NCI-H748 treated with DMSO at 0.1 percent for 48 hours (cell line): ENCODE measurements at places on chromosomes 11 and 22.

DNA sequence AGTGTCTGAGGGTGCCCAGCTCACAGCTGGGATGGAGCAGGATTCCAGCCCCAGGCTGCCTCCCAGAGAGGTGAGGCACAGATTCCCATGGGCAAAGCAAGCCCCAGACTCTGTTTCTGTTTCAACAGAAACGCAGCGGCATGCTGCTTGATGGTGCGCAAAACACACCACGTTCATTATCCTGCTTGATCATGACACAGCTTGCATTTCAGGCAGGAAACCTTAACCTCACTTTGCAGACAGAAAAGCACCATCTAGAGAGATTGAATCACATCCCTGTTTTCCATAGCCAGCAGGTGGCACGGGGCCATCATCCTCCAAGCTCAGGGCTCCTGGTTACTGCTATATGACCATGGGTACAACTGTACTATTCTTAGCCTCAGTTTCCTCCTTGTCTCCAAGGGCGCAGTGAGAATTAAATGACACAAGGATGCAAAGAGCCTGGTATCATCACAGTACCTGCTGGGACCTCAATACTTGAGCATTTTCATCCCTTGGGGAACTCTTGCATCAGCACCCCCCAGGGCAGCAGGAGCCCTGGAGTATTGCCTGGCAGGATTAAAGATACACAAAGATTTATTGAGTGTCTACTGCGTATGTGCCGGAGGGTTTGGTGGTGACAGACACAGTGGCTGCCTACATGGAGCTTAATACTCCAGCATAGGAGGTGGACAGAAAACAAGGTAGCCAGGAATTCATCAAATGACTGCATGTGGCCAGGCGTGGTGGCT, 110.0 kb downstream of the TP53I11 start:
- no peak for DNase-seq

- no peak for DNase-seq
These were observed 19.4 kb downstream of the RNF185 start for GRCh38 chr22:31179345-31179744.

GRCh38 chr11:69439651-69440464, 41.6 kb upstream of the LINC01488 start:
- no peak for DNase-seq

- no peak for DNase-seq
These were observed 2.3 kb upstream of the MALAT1 start for GRCh38 chr11:65496304-65497140.

- no peak for DNase-seq
These were observed 9.7 kb downstream of the TMEM45B start for GRCh38 chr11:129825380-129825779.

GRCh38 chr11:122101625-122102291, 14.3 kb downstream of the BLID start:
- no peak for DNase-seq

DNA sequence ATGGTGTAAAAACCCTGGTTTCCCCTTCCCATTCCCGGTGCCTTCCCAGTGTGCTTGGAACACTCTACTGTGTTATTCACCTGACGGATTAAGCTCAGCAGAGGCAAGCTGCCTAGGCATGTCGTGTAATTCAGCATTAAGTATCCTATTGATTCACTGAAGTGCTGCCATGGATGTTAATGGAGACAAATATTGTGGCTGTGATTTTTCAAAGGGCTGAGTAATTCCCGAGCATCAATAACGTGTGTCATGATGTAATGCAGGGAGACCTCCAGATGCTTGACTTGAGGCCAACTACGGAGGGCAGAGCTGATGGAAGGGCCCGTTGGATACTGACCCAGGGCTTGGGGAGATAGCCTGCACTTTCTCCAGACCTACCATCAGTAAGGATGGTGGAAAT, 269.0 kb downstream of the ST3GAL4 start:
- DNase-seq: no peak

DNA sequence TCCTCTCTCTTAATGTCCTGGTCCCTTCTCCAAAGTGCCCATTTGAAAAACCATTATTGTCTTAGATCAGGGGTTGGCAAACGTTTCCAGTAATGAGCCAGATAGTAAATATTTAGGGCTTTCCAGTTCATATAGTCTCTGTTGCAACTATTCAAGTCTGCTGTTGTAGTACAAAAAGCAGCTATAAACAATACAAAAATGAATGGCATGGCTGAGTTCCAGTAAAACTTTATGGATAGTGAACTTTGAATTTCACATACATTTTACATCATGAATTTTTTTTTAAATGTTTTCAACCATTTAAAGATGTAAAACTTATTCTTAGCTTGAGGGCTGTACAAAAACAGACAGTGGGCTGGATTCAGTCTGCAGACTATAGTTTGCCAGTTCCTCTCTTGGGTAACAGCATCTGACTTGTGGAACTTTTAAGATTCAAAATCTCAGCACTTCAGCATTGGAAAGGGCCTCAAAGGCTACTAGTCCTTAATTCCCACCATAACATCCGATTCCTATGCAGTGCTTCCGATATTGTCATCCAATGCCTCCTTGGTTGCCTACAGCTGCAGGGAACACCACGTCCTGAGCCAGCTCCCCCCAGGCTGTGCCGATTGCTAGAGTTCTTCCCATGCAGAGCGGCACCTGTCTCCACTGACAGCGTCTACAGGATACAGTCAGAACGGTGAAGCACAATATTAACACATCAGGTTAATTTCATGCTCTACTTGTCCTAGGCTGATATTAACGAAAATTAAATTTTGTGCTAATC, 65.6 kb upstream of the E2F8 start:
- DNase-seq: peak; percentile 2

DNA sequence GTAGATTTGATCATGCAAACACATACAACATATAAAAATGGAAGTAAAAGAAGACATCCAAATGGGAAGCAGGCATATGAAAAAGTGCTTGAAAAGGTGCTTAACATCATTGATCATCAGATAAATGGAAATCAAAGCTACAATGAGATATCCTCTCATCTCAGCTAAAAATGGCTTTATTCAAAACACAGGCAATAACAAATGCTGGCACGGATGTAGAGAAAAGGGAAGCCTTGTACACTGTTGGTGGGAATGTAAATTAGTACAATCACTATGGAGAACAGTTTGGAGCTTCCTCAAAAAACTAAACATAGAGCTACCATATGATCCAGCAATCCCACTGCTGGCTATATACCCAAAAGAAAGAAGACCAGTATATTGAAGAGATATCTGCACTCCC, 549 bp upstream of the TCN1 start:
- no peak for DNase-seq

- no peak for DNase-seq
These were observed 64.2 kb downstream of the MICAL2 start for GRCh38 chr11:12174477-12175143.

- peak; percentile 50 for DNase-seq
These were observed 2.1 kb downstream of the WEE1 start for GRCh38 chr11:9575260-9576240.

DNA sequence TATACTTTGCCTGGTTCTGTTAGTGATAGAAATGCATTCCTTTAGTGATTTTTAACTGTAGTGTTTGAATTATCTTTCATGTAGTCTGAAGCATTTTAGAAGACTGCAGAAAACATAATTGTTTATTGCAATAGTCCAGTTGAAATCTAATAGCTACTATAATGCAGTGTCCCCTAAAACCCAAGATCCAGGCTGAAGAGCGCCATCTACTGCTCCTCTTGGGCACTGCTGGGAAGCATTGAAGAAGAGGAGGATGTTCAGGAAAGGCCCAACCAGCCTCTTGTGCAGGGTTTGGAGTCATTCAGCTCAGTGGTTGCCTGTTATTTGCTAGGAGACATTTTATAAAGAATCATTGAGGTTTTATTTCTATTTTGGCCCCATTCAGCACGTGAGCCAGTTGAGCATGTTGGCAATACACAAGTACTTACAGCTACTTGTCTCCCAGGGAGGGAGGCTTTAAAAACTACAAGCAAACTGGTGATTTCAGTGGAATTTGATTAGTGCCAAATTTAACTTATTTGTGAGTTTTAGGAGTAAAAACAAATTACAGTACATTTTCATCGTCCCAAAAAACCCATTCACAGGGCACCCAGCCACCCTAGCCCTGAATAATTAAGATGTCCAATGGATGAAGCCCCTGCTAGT, 74.9 kb upstream of the HORMAD2 start:
- peak; percentile 3 for DNase-seq

GRCh38 chr11:64546600-64546999, 44.4 kb upstream of the SLC22A12 start:
- DNase-seq: no peak

DNA sequence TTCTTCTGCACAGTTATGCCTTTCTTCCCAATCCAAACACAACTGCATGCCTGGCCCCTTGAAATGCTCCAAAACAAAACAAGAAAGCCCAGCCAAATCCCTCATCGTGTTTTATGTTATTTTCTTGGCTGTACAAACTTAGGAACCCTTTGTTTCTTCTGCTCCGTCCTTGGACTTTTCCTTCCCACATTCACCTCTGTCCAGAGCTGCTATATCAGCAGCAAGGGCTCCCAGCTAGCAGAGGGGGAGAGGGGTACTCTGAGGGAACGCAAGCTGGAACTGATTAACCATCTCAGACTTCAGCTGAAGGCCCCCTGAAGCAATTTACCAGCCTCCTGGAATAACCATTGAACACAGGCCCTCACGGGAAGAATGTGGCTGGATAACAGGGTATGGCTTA, 214.7 kb downstream of the TENM4 start:
- DNase-seq: no peak

DNA sequence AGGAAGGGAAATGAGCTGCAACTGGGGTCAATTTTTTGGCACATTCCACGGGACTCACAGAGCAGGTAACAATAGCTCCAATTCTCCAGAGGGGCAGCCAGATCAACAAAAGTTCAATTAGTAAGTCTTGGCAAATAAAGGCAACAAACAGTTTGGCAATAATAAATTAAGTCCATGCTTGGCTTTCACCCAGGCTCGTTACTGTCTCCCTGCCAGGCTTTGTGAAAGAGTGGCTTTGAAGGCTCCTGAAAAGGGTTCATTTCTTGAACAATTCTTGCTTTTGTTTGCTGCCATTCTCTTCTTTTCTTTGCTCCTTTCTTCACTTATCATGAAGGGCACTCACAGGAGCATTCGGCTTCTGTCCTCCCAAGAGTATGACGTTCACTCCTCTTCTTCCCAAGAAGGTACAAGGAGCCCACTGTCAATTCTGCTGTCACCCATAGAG, 123.3 kb downstream of the APIP start:
- DNase-seq: no peak

GRCh38 chr11:70124321-70125000, 46.3 kb downstream of the ANO1 start:
- DNase-seq: no peak

DNA sequence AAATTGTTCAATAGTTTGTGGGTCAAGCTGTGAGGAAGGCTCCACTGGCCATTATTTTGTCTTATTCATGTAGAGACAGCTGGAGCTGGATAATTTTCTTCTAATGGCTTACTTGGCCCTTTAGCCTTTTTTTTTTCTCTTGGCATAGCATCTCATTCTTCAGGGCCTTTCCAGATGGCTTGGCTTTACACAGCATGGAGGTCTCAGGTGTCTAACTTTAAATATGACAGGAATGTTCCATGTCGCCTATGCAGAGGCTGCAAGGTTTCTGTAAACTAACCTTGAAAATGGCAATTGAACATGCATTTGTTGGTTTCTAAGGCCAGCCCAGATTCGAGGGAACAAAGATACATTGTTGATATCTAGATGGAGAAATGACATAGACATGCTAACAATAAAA, 247.9 kb upstream of the CNTN5 start:
- DNase-seq: no peak

DNA sequence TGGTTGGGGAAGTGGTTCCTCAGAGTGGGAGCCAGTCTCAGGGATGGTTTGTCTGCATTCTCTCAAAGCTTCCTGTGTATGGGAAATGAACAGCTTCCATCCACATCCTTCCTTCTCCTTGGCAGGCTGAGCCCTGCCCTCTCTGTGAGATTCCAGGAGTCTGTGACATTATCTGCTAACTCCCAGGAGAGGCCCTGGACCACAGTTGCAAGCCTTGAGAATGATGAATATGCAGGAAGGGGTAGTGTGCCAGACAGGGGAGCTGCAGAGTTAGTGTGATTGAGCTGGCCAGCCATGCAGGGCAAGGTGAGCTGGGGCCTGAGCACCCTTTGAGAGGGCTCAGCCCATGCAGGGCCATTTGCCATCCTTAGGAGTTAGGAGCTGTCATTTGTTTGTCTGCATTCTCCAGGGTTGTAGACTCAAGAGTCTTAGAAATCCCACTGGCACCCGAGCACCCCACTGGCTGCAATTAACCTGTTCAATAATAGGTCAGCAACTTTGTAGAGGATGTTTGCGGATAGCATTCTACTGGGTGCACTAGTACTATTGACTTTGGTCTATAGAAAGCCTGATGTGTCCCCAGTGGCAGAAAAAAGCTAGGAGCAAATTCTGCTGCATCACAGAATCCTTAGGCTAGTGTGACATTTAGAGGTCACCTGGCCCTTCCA, 299.0 kb upstream of the CADM1 start:
- DNase-seq: no peak

DNA sequence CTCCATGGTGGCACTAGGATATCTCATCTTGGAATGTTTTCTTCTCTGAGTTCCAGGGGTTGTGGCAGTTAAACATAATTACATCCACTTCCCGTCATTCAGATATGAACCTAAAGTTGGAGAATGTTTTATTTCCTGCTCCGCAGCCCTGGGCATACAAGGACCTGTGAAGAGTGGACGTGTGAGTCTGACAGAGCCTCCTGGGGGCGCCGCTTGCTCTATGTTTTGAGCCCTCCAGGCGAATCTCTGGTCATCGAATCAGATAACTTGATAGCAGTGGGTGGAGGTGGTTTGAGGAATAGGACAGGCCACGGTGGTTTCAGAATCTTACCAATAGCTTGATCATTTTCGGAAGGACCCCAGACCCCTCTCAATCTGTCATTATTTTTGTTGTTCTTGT, 174.2 kb downstream of the NTM start:
- no peak for DNase-seq

DNA sequence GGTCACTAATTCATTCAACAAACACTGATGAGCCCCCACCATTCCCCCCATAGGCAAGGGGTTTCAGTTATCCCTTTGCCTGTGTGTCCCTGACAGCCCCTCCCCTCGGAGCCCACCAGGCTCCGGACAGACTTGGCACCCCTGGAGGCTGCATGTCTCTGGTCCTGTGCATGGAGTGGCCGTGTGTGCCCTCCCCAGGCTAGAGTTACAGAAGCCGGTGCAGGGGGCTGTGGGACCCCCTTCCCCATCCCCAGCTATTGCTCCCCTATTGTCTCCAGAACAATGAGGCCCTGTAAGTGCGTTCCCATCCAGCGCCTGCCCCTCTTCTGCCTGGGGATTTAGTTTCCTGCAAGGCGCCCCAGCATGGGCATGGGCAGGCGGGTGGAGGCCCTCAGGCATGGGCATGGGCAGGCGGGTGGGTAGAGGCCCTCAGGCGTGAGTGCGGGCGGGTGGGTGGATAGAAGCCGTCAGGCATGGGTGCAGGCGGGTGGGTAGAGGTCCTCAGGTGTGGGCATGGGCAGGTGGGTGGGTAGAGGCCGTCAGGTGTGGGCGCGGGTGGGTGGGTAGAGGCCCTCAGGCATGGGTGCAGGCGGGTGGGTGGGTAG, 1.5 kb downstream of the MUC2 start:
- no peak for DNase-seq

DNA sequence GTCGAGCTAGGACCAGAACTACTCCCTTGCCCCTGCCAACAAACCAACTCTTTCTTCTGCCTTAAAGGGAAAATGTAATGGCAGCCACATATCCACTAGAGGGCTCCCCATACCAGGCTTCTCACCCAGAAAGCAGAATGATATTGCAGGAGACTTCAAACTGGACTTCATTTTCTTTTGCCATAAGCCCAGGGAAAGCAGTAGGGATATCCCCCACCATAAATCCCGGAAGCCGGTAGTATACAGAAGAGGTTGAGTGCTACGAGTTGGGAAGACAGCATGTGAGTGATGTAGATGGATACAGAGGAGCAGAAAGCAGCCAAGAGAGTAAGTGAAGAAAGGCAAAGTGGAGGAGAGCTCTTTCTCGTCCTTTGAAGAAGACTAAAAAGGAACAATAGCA, 12.1 kb downstream of the PLAAT5 start:
- peak; percentile 76 for DNase-seq
